ENCODE measurements at places on chromosomes 3 and 15.

DNA sequence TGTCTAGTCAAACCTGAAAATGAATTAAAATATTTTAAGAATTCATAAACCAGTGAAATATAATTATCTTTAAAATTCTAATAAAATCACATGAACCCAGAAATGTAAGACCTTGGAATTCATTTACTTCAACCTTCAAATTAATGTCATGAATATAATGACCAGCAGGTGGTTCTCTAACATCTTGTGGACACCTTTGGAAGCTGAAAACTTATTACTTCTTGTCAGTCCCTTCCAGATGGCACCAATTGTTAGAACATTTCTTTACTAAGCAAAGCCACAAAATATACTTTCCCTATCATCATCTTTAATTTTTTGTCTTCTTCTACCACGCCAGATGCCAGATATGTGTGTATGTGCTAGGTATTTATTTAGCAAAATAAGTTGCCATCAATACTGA, 240.0 kb downstream of the MBNL1 start:
- no peak for DNase-seq

DNA sequence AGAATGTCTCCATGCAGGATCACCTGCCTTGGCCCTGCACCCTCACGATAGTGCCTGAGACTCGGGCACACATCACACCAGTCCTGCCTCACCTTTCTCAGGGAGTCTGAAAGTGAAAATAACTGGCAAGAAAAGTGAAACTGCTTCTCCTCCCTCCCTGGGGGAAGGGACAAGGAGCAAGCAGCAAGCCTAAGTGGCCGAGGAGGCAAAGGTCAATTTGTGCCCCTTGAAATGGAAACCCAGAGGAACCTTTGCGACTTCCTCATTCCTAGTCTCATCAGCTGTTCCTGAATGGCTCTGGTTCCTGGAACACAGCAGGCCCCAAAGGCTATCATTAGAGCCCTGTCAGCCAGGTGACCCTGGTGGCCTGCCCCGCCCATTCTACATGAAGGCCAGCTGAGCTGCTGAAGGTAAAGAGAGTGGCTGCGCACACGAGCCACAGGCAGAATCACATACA, 28.0 kb upstream of the SLCO2A1 start:
- DNase-seq = no peak

- DNase-seq = no peak
Measured at GRCh38 chr3:129315223-129315997, 36.7 kb downstream of the HMCES start.

DNA sequence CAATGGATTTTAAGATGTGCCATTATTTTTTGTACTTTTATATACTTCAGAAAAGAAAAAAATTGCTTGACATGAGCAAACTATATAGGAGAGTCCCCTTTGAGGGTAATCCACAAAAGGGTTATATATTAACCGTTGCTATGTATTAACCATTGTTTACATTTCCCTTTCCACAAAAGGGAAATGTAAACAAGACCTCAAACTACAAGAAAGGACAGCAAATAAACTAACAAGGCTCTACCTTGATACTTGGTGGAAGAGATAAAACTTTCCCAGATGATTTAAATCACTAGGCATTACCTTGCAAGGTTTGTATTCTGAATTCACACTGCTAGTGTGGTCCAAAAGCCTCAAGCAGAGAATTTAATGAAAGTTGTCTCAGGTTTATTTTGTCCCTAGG, 616.3 kb upstream of the BCHE start:
- no peak for DNase-seq

Data from stimulated activated CD4-positive, alpha-beta T cell treated with anti-CD3 and anti-CD28 coated beads, Interleukin-1b, Interleukin-23, amount 100 ng/mL, for 1 hour (primary cell).